RPMI8226 (cell line): ENCODE measurements at places on chromosomes 6 and 20.

DNA sequence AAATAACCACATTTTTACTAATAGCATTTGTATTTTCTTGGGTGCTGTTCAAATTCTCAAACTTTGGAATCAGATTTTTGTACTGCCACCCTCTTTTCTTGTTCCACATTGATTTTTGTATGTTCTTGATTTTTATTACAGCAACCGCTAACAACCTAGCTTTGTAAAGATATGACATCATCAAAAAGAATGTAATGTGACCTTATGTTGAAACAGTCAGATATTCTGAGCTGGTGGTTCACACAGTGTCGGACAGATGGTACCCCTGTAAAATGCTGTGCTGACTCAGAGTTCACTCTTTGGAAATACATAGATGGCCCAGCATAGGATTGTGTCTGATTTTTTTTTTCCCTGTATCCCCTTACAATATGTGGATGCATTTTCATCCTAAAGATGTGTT, 118.9 kb downstream of the QKI start:
- DNase-seq, result no peak

- DNase-seq, result no peak
Measured at GRCh38 chr20:24598996-24599395, 129.6 kb downstream of the SYNDIG1 start.

GRCh38 chr20:57276221-57276620, 9.8 kb upstream of the BMP7 start:
- no peak for DNase-seq

GRCh38 chr20:61191096-61191495, 61.0 kb upstream of the CDH4 start:
- no peak for DNase-seq

DNA sequence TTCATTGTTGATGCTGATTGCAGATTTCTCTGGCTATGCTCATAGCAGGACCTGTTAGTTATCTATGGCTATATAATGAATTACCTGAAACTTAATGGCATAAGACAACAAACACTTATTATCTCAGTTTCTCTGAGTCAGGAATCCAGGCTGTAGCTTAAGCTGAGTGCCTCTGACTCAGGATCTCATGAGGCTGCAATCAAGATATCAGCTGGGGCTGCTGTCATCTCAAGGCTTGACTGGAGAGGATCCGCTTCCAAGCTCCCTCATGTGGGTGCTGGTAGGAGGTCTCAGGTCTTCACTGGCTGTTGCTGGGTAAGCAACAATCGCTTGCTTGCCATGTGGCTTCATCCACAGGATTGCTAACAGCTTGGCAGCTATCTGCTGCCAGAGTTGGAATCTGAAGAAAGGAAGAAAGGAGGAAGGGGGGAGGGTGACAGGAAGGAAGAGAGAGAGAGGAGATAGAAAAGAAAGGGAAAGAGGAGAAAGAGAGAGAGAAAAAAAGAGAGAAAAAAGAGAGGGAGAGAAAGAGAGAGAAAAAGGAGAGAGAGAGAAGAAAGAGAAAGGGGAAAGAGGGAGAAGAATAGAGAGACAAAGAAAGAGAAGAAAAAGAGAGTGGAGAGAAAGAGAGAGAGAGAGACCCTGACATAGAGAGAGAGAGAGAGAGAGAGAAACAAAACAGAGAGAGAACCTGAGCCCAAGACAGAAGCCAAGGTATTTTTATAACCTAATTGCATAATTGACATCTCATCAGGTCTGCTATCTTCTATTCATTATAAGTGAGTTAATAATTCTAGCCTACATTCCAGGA, 579.0 kb upstream of the BTBD3 start:
- no peak for DNase-seq

DNA sequence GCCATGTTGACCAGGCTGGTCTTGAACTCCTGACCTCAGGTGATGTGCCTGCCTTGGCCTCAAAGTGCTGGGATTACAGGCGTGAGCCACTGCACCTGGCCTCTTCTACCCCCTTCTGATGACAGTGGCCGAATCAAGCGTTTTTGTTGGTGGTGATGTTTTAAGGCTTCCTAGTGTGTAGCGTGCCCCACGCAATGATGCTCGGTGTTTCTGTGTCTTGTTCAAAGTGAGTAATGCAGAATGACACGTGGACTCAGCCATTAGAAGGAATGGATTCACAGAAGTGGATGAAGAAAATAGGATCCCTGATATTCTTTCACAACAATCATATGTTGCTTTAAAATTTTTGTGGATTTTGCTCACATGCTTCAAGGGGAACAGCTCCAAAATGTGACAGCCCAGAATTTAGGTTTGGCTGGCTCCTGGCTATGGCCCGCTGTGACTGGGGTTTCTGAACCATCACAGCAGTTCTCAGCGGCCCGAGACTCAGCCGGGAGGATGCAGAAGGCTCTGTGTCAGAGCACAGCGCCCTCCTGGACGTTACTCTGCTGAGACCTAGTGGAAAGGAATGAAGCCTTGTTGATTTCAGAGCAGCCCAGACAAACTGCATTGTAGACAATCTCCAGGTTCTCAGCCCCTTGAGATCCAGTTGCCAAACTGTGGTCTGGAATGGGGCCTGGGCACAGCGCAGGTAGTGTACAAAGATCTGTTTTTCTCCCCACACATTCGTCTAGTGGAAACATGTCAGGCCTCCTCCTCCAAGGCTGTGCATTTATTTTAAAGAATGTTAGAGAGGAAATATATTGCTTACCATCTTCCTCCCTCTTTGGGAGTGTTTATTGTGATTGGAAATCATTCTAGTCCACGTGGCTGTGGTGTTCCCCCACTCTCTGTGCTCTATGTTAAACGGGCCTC, 57.6 kb upstream of the TIAM2 start:
- no peak for DNase-seq

- DNase-seq, result no peak
Measured at GRCh38 chr6:154785075-154785474, 51.9 kb downstream of the SCAF8 start.

DNA sequence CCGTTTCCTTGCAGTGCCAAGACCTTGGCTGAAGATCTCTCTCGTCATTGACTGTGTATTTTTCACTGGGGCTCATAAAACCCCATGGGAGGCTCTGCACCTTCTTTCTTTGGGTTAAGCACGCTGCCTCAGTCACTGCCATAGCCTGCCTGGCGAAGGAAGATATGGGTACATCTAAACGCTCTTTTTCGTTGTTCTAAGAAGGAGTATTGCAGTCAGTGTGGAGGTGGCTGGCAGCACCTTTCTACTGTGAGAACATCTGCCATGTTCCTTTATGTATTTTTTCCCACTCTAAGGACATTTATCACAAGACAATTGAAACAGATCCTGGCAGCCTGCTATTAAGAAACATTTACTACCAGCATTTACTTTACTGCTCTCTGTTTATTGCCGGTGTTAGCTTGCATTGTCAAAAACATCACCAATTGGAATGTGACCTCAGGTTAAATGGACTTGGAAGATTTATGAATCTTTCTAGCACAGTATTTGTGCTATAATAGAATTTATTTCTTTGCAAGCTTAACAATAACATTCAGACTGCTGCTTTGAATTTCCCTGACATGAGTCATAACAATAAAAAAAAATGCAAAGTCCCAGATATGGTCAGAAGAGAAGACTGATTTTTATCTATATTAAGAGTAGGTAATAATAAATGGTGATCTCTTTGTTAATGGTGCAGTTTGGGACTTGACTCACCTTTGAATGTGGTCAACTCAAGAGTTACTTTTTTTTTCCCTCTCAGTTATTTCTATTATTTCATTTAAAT, 62.2 kb upstream of the CLDN20 start:
- no peak for DNase-seq

- no peak for DNase-seq
Measured at GRCh38 chr6:133170602-133171001, 70.6 kb upstream of the EYA4 start.

DNA sequence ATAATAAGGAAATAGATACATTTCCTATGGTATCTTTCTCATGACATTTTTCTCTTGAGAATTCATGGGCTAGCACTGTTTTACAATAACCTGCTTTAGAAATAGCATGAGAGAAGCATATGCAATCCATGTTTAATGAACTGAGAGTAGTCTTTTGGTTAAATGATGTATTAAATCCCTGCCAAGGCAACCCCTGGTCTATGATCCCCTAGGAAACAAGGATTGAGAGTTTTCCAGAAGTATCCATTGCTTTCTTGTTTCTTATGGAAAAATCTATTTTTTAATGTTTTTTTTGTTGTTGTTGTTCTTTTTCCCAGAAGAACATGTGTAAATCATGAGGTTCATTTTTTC, 390.5 kb upstream of the HSF2 start:
- no peak for DNase-seq

DNA sequence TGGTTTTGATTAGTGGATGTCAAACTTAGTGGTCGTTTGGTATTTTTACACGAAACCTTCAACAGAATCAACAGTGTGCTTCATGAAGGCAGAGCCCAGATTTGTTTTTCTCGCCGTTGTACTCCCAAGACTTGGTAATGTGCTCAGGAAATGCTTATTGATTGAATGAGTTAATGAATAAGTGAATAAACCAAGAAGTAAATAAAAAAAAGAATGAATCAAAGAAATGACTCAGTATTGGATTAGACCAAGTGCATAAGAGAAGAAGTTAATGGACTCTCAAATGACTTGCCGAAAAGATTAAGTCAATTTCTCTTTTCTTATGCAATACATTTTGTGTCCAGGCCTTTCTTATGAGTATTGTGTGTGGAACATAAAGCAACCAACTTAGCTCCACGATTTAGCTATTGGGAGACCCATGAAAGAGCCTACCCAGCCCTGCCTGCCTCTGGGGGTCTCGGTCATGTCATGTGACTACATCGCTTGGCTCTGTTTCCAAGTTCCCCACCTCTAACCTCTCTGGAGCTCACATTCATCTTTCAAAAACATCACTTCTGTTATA, 10.6 kb upstream of the FUCA2 start:
- no peak for DNase-seq

DNA sequence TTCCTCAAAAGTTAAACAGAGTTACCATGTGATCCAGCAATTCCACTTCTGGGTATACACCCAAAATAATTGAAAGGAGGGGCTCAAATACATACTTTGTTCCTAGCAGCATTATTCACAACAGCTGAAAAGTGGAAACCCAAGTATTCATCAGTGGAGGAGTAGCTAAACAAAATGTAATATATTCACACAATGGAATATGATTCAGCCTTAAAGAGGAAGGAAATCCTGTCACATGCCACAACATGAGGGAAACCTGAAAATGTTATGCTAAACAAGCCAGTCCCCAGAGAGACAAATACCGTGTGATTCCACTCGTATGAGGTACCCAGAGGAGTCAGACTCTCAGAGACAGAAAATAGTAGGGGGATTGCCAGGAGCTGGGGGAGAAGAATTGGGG, 44.5 kb downstream of the PXDC1 start:
- no peak for DNase-seq

- DNase-seq, result no peak
Measured at GRCh38 chr6:14126191-14126590, 8.6 kb downstream of the CD83 start.

DNA sequence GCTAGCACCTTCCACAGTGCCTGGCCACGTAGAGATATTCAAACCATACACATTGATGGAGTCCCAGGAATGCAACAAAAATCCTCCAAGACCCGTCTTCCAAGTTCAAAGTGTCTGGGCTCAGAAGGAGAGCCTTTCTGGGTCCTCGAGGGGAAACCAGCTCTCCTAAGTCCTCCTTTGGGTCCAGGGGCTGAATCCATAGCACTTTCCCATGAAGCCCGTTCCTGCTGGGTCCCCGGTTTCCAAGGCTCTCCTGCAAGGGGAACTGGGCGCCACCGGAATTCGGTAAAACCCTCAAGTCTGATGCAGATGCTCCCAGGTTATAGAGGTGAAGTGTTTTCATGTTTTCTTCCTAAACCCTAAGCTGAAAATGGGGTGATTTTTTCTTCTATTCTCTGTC, 101.2 kb upstream of the SNX9 start:
- no peak for DNase-seq

- DNase-seq, result no peak
Measured at GRCh38 chr6:135867332-135867731, 15.8 kb downstream of the PDE7B start.

DNA sequence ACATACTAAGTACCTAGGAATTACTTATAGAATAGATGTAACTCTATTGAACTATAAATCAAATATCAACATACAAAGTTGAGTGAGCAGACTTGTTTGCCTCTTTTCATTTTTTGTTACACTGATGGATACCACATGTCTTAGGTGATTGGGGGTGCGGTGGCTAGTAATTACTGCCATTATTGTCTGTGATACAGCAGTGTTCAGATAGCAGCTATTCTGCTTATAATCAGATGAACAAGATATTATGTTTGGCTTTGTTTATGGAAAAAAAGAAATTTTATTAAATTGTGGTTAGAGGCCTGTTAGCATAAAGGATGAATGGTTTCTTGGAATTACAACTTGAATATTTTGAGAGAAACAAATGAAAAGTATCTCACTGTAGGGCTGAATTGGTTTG, 55.9 kb downstream of the KCNQ5 start:
- no peak for DNase-seq

GRCh38 chr6:9699888-9700287, 715.0 kb downstream of the TFAP2A start:
- no peak for DNase-seq

- DNase-seq, result no peak
Measured at GRCh38 chr6:100470422-100471120, 5.8 kb upstream of the SIM1 start.

GRCh38 chr6:81731814-81732213, 20.7 kb downstream of the TENT5A start:
- DNase-seq, result no peak

- DNase-seq, result no peak
Measured at GRCh38 chr6:115865914-115866313, 194.8 kb downstream of the FRK start.

DNA sequence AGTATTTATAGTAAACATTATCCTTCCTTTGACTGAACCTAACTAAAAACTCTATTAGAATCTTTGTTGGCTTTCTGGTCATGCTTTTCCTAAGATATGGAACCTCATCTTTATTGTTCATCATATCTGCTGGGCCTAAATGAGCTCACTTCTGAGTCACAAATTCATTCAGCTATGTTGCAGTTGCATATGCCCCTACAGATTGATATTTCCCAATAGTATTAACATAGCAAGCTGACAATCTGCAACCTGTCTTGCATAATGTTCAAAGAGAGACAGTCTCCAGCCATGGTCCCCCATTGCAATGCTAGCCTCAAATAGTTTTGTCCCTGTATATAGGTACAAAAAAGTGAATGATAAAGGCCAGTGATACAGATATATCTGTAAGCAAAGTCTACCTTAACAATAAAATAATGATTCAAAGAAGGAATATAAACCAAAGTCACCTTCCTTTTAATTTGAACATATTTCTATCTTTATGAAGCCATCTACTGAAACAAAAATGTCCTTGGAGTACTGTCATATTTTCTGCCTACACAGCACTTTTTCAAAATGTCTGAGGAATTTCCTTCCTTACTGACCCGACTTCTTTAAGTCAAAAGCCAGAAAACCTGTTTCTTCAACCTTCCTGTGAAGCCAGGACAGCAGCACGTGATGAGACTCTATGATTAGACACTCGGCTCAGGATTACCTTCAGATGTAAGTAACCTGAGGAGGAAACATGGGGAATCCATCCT, 140.7 kb downstream of the UBE3D start:
- DNase-seq, result no peak

GRCh38 chr20:49785852-49786175, 26.8 kb upstream of the SLC9A8 start:
- peak; percentile 88 for DNase-seq
